Endodermal cell (in vitro differentiated cells): ENCODE measurements at places on chromosomes 4 and X.
A peak's percentile ranks its signal among the peaks of the same experiment; 100 is the strongest.

- no peak for DNase-seq
These were observed 100.6 kb downstream of the NHS start for GRCh38 chrX:17475449-17476217.

- DNase-seq = no peak
These were observed 920.9 kb upstream of the PABPC4L start for GRCh38 chr4:135122457-135122856.

DNA sequence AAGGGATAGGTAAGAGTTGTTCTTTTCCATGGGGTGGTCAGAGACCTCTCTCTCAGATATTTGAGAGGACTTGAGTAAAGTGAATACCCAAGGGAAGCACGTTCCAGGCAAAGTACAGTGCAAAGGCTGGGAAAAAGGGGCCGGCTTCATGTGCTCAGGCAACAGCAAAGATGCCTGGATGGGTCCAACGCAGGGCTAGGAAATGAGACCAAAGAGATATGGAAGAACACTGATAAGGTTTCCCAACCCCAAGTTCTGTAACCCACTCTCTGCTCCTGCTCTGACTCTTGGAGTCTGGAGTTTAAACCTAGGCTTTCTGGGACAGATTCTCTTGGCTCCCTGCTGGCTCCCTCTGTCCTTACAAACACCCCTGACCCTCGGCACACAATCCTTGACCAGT lies 36.2 kb upstream of the PROM1 start:
- peak; percentile 9 for DNase-seq

DNA sequence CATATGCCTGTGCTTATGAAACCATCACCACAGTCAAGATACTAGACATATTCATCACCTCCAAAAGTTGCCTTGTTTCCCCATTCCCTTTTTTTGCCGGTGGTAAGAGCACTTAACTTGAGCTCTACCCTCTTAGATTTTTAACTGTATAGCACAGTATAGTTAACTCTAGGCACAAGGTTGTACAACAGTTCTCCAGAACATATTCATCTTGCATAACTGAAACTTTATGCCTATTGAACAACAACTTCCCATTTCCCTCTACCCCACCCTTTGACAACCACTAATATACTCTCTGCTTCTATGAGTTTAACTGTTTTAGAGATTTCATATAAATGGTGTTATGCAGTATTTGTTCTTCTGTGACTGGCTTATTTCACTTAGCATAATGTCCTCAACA lies 119.3 kb downstream of the ASB9 start:
- no peak for DNase-seq

GRCh38 chr4:82680834-82681233 lies 117.8 kb downstream of the SCD5 start:
- no peak for DNase-seq

GRCh38 chr4:55272589-55272988 lies 73.5 kb upstream of the SRD5A3 start:
- no peak for DNase-seq
